ENCODE measurements at places on chromosomes 4 and X.

DNA sequence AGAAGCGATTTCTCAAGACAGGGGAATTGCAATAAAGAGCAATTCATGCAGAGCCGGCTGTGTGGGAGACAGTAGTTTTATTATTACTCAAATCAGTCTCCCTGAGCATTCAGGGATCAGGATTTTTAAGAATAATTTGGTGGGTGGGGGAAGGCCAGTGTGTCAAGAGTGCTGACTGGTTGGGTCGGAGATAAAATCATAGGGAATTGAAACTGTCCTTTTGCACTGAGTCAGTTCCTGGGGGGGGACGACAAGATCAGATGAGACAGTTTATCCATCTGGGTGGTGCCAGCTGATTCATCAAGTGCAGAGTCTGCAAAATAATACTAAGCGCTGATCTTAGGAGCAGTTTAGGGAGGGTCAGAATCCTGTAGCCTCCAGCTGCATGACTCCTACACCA, 502.4 kb downstream of the NLGN4X start:
- DNase-seq, result no peak

DNA sequence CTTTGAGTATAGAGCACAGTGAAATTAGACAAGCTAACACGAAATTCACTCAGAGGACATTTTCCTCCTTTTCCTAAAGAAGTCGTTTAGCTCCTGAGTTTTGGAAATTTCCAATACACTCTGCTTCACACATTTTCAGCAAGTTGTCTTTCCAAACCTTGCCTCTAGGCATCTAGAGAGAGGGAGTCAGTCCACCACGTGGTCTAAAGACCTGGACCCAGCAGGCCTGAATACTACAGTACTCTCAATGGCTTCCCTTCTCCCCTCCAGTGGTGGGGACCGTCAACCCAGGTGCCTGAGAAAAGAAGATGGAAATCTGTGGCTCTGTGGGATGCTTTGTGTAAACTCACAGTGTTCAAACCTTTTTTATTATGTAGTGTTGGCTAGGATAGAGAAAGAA, 13.9 kb upstream of the SCML2 start:
- DNase-seq, result no peak

DNA sequence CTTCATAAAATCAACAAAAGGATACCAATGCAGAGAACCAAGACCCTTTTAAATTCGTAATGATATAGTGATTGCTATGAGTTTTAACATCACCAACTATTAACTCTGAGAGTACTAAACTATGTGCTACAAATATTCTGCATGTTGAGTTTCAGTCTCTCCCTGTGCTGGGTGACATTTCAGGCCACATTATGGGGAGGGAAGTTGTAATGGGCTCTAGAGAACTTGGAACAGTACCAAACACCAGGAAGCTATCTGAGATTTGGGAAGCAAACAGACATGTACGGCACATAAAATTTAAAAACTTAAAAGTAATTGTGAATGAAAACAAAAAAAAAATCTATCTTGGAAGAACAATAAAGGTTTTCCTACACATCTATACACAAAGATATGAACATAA, 59.6 kb upstream of the PRSS48 start:
- DNase-seq, result no peak

- peak; percentile 100 for DNase-seq
Observed at GRCh38 chr4:5750946-5751665, 40.1 kb downstream of the EVC start.

All from retinal pigment epithelial cell (primary cell).